Right ventricle myocardium inferior (tissue), 1 donor: ENCODE measurements at places on chromosomes 5 and 9. TPM values are rescaled to one million over a fixed set of nuclear protein-coding genes. Genes with fewer than 3 reads are reported as not detected.

- no peak for DNase-seq
Measured at GRCh38 chr5:147756566-147756965, 26.0 kb downstream of the JAKMIP2 start.

Gene IL31RA
- not detected for total RNA-seq

- no peak for DNase-seq
Measured at GRCh38 chr9:16460696-16461095, 409.8 kb downstream of the BNC2 start.

Gene IGFBPL1
- not detected for total RNA-seq

DNA sequence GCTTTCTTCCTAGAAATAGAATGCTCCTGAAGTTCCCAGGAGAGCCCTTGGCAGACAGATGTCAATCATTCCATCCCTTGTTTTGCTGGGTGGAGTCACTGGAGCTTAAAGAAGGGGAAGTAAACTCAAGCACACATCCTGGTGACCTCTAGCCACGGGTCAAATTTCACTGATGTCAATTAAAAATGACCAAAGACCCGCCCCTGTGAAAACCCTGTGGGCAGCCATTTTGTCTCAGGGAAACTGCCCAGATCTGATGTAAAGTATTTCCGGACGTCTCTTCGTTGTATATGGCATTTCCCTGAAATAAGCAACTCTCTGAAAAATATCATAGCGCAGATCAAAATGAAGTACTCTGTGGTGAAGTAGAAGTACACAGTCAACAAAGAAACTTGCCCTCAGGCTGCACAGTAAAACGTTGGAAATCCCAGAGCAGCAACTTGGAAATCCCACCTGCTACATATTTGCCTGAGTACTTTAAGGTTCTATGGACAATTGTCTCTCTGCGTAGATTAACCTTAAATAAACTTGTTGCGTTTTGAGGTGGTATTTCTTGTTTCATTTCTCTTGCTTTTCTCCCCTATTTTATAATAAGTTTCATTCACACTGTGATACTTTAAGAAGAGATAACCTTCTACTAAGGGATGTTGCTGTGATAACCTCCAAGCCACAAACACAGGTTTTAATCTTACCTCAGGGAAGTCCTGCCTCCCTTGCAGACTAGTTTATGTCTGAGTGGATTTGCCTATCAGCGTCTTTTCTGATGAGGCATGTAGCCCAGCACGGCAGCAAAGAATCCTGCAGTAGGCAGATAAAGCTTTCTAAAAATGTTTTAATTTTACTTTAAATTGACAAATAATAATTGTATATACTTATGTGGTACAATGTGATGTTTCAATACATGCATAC is 60.9 kb upstream of the PIP5K1B start:
- no peak for DNase-seq

Gene PCDHGB4
- 4.6 TPM for total RNA-seq

Gene RFX3
- total RNA-seq: 3.7 TPM

DNA sequence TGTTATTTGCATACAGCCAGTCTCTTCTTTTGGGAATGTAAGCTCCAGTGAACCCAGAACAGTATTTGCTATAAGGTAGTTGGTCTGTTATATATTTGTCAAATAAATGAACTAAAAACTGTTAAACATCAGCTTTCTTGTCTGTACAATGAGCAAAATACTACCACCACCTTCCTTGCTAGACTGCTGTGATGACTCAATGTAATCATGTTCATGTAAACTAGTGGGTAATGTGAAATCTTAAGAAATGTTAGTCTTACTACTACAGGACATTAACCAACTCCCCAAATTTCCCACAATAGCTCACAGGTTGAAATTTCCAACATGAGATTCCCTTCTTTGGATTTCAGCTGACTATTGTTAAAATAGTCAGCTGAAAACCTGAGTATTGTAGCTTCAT is 176.1 kb downstream of the TRPM3 start:
- DNase-seq: no peak

Gene IFNA21
- total RNA-seq: not detected

- DNase-seq: peak; percentile 15
Measured at GRCh38 chr9:129562514-129562913, 58.4 kb downstream of the C9orf50 start.

GRCh38 chr5:34041247-34041972 is 1.6 kb downstream of the C1QTNF3 start:
- DNase-seq: no peak

Gene SHOC1
- not detected for total RNA-seq

DNA sequence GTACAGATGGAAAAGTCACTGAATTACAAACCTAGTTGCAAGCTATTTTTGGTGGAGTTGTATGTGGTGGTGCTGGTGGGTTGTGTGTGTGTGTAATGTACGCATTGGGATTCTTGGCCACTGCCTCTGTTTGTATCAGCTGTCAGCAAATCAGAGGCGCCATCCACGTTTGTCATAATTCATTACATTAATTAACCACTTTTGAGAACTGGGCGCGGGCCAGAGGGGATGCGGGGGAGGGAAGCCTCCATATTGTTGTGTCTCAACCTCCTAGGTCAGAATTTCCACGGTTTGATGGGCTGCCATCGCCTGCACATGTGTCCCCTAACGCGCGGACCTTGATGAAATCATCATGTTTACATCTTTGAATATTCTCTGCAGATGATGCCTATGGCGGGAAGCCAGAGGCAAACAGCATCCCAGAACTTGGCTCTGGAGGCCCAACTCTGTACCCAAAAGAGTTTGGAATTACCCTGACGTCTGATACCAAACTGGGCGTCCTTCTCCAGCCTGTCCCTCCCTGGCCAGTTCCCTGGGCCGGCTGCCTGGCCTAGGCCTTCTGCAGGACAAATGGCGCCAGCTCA is 54.9 kb downstream of the FGF18 start:
- DNase-seq: no peak

DNA sequence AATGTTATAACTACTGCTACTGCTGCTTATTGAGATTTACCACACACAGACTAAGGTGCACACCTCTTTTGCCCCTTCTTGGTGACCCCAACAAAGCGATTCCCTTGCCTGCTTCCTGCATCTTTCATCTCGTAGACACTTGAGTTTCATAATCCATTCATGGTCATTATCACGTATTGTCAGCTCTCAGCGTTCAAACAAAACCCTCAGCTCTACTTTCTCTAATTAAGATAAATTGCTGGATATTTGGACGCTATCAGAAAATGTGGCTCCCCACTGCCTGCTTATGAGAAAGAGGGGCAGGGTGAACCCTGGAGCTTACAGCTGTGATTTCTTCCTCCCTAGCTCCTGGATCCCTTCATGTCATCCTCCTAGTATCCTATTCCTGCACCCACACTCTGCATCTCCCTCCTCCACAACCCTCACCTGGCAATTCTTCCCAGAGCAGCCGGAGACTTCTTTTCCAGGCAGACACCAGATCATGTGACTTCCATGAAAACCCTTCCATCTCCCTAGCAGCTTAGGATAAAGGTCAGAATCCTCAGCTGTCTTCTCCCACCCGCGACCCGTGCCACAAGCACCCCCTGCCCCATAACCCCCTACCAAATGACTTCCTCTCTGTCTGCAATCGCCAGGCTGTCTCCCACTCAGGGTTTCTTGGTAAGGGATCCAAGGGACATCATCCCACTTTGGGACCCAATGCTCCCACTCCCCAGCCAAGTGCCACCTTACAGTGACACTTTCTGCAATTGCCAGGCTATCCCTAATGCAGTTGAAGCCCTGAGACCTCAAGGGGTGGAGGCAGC is 146.5 kb downstream of the NSG2 start:
- no peak for DNase-seq

DNA sequence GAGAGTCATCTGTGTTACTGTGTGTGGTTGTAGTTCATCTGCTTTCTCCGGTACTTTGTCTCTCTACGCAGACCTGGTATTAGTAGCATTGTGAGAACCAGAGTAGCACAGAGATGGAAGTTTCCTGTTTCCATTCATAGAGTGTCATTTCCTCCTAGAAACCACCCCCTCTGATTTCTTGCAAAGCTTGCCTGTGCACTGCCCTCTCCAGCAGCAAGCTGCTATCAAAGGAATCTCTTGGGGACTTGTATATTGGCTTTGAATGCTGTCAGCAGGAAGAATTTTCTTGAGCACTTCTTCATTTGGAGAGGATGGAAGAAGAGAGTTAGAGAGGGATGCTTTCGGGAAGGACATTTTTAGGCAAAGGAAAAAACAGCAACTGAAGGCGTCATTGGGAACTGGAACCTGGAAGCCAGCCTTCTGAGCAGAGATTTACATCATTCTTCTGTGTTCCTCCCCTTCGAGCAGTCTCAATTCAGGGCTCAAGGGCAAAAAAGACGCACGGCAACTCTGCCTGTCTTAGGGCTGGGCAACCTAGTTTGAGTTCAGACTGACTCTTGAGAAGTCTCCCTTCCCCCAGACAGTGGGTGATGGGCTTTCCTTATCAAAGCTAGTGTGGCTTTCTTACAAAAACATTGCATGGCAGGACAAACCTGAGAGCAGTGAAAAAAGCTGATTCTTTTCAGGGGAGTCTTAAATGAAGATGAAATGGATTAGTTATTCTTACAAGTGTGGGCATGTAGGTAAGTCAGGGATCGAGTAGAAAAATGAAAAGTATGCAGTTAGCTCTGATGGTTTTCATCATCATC is 226.3 kb downstream of the AOPEP start:
- DNase-seq: no peak

DNA sequence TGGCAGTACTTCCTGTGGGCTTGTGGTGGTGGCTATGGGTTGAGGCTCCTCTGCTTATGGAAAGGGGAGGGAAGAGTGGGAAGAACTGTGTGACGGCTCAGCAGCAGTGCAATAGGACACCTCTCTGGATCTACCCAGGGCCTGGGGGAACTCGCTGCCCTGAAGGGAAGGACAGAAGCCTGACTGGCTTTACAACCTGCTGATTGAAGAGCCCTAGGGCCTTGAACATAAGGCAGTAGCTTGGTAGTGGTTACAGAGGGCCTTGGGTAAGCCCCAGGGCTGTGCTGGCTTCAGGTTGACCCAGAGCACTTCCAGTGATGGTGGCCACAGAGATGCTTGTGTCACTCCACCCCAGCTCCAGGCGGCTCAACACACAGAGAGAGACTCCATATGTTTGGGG is 5.5 kb downstream of the CCIN start:
- DNase-seq: no peak

GRCh38 chr9:70531311-70531710 is 116.9 kb upstream of the KLF9 start:
- DNase-seq: no peak

DNA sequence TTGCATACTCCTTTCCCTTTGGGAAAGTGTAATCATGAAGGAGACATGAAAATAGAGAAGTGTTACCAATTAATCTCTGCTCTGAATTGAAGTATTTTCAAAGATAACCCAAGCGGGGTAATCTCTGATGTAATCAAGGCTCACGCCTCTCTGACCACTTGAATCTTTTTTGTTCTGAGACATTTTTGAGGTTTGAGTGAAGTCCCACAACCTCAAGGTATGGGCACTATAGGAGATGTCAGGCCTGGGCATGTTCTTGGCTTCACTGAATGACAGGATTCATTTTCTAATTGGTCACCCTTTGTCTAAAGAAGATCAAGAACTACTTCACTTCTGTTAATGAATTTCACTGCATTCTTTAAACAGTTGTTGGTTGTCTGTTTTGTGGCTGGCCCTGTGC is 23.7 kb downstream of the ENHO start:
- DNase-seq: no peak

- DNase-seq: no peak
Measured at GRCh38 chr9:18317896-18318295, 156.1 kb upstream of the ADAMTSL1 start.
